ENCODE measurements at places on chromosomes 3 and 15.

- no peak for DNase-seq
Measured at GRCh38 chr3:187679638-187680396, 9.6 kb upstream of the SST start.

GRCh38 chr15:88187195-88187594 lies 69.3 kb downstream of the NTRK3 start:
- DNase-seq = no peak

GRCh38 chr3:160820022-160820421 lies 64.0 kb downstream of the PPM1L start:
- no peak for DNase-seq

DNA sequence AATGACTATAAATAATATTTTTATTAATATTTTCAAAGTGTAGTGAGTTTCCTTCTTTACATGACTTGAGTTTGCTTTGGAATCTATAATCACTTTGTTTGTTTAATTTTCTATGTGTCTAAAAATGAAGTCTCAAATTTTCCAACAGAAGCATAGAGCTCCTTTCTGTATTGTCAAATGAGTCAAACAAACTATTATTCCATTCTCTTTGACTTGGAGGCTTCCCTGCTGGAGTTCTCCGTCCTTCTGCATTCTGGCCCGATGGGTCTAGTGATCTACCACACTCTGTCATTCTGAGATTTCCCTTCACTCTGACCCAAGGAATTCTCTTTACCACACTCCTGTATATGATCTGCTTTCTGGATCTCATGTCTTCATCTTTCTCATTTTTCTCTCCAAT lies 30.1 kb downstream of the POLR2M start:
- no peak for DNase-seq

- DNase-seq = no peak
Measured at GRCh38 chr3:52786330-52787215, 8.0 kb upstream of the ITIH3 start.

DNA sequence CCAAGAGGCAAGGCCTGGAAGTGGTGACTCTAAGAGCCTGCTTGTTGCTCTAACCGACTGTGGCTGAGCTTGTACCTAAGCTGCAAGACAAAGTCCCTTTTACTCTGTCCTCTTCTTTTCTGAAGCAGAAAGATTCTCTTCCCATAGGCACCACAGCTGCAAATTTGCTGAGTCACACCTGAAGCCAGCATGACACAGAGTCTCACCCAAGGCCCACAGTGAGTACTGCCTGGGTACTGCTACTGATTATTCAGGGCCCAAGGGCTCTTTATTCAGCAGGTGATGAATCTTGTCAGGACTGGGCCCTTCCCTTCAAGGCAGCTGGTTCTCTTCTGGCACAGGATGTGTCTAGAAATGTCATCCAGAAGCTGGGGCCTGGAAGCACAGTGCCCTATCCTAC lies 18.9 kb upstream of the TIGIT start:
- no peak for DNase-seq
